AG10803 (cell line): ENCODE measurements at places on chromosomes 13 and 19.

DNA sequence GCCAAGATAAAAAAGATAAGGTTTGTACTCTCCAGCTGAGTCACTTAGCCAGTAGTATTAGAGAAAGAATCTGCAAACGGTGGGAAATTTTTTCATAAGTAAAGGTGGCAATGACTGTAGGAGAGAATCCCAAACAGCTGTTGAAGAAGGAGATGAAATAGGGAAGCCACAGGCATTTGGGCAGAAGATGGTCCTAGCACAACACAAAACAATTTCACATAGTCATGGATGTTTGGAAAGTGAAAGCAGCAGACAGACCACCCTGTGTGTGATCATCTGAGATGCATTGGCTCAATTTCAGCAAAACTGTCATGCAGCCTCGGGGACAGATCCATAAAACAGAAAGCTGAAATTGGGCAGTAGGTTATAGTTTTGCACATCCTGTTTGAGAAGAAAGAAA, 2832.4 kb downstream of the PCDH9 start:
- peak; percentile 4 for DNase-seq

DNA sequence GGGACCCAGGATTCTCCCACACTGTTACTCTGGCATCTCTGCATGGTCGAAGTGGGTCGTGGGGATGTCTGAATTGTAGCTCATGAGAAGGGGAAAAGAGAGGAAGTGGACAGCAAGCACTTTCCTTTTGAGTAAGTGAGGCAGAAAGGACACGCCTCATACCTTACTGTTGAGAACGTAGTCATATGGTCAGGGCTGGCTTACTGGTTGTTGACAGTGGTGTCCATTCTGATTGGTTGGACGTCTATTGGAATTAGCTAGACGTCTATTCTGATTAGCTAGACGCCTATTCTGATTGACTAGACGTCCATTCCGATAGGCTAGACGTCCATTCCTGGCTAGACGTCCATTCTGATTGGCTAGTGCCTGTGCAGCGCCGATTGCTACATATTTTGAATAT, 12.4 kb downstream of the GRIN2D start:
- no peak for DNase-seq

- DNase-seq, result peak; percentile 3
These were observed 109.3 kb upstream of the MLNR start for GRCh38 chr13:49110913-49111170.

- peak; percentile 22 for DNase-seq
These were observed 534 bp downstream of the STK24 start for GRCh38 chr13:98576200-98576945.

DNA sequence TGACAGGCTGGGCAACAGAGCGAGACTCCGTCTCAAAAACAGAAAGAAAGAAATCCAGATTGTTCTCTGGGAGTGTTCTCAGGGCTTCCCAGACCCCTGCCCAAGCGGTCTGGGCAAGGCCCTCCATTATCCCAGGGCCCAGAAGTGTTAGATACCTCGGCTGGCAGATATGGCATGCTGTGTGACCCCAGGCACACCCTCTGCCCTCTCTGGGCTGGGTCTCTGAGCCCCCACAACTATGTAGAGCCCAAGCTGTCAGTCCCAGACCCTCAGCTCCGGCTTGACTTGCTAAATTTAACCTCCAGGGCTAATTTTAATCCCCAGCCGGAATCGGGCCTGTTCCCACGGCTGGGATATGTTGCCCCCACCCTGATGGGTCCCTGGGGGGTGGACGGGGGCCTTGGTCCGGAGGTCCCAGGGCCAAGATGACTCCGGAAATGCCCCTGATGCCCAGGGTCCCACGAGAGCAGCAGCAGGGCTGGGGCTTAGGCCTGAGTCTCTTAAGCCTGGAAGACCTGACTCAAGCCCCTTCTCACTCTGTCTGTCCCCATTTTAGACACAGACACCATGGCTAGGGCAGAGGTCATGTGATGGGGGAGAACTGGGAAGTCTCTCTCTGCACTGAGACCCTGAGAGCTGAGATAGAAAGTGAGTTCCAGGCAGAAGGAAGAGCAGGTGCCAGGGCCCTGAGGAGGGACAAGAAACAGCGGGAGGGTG, 14.5 kb upstream of the TMEM161A start:
- DNase-seq, result no peak

- peak; percentile 34 for DNase-seq
These were observed 107.0 kb downstream of the KL start for GRCh38 chr13:33123066-33123859.
